ENCODE measurements at places on chromosomes 2 and 18.

DNA sequence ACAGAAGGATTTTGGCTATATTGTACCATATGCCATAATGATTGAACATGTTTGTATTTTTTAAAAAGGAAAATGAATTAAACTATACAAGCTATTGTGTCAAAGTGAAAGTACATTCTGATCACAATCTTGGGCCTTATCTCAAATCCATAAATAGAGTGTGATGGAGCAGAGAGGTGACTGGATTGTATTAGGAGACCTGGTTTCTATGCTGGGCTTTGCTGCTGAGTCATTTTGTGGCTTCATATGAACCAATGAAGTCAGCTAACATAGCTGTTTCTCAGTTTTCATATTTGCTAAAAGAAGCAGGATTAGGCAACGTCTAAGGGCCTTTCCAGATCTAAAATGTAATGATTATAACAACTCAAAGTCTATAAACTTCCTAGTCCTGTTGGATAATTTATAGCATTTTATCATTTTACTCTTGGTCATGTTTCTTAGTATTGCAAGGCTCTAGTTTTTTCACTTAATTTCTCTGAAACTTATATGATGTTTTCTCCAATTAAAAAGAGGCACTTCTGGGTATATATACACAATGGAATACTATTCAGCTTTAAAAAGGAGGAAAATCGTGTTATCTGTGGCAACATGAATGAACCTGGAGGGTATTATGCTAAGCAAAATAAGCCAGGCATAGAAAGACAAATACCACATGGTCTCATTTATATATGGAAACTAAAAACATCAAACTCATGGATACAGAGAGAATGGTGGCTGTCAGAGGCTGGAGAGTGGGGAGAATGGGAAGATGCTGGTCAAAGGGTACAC lies 112.3 kb downstream of the MEP1B start:
- DNase-seq = no peak

DNA sequence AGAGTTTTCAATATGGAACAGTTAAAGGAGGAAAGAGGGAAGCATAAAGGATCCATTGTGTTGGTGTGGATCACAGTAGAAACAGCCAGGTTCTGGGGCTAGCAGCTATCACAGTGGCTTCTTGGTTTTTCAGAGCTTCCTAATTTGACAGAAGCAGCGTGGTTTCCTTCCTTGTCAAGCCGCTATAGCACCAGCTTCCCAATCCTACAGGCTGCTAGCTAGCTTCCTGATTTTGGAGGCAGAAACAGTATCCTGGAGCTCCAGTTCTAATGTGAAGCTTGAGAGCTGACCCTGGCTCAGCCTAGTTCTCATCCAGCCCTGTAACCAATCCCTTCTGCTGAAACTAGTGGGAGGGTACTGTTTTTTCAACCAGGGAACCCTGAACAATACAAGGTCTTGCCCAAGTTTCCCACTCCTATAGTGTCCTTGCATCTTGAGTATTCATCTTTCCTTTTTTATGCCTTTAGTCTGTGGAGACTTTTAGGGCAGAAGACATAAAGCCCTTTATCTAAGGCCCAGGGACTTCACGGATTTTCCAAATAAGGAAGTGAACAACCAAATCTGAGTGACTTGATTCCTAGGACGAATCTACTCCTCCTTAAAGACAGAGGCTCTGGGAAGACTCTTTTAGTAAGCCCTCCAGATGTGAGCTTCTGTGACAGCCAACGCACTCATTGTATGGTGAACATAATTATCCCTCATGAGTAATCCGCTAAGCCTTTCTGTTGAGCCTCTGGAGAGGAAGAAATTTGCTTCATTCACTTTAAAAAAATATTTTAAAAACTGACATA lies 33.8 kb downstream of the CCDC93 start:
- no peak for DNase-seq

DNA sequence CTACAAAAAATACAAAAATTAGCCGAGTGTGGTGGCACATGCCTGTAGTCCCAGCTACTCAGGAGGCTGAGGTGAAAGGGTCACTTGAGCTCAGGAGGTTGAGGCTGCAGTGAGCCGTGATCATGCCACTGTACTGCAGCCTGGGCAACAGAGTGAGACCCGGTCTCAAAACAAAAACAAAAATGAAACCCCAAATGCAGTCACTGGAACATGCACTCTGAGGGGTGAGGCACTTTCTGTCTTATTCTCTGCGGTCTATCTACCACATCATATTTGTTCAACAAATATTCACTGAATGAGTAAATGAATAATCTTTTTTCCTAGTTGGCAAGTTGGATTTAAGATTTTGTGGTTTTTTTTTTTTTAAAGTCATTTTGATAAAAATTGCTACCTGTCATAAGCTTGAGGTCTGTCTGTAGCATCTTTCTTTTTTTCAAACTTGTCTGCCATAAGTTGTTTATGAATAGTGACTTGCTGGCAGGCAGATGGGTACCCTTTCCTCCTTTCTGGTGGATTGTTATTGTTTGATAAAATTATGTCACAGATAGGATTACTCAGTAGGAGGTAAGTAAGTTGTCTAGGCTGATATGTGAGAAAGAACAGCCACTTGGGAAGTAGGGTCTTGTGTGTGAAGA lies 11.8 kb downstream of the CHRNA1 start:
- DNase-seq = no peak

- no peak for DNase-seq
These were observed 12.3 kb upstream of the TEX51 start for GRCh38 chr2:126886211-126886915.

GRCh38 chr18:32688821-32689220 lies 84.0 kb downstream of the KLHL14 start:
- no peak for DNase-seq

DNA sequence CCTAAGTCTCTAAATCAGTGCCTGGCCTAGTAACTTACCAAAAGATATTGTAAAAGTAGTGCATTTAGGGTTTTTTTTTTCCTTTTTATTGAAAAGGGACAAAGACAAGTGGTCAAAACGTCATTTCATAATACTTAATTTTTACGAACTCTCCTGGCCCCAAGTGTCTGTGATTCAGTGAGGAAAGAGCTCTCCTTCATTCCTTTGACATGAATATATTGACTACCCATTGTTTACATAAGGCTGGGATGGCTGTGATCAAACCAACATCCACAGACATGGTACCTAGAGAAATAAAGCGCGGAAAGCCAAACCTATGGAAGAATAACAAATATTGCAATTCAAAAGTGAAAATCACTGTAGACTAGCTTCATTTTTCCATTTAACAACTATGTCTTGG lies 198.4 kb downstream of the BABAM2 start:
- DNase-seq = no peak

- DNase-seq = no peak
These were observed 29.3 kb downstream of the COLEC11 start for GRCh38 chr2:3624059-3624794.

DNA sequence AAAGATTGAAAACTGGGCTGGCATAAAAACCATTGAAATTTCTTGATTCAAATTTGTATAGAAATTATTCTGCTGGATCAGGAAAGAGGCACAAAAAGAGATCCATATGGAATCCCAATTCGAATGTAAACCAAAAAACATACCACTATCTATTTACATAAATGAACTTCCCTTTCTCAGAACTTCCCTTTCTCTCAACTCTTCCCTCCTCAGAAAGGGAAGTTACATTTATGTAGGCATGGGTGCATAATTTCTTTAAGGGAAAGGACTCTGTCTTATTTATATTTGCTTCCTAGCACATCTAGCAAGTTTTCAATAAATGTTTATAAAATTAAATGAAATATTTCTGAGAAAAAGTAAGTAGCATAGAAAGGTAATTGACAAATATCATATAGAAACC lies 398.1 kb upstream of the ATP5MC3 start:
- no peak for DNase-seq

DNA sequence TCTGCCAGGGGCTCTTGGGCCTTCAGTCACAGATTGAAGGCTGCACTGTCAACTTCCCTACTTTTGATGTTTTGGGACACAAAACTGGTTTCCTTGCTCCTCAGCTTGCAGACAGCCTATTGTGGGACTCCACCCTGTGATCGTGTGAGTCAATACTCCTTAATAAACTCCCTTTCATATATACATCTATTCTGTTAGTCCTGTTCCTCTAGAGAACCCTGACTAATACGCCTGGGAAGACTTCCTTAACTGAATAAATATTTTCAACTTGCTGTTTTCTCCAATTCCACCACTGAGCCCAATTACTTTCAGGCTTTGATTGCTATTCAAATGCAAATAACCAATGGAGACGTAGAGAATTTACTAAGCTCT lies 61.4 kb upstream of the CCDC195 start:
- no peak for DNase-seq

- DNase-seq = no peak
These were observed 107.9 kb downstream of the RTN4 start for GRCh38 chr2:54942373-54942772.

- no peak for DNase-seq
These were observed 28.1 kb downstream of the ADNP2 start for GRCh38 chr18:80137137-80137536.

GRCh38 chr2:62209427-62209991 lies 13.6 kb downstream of the B3GNT2 start:
- no peak for DNase-seq

DNA sequence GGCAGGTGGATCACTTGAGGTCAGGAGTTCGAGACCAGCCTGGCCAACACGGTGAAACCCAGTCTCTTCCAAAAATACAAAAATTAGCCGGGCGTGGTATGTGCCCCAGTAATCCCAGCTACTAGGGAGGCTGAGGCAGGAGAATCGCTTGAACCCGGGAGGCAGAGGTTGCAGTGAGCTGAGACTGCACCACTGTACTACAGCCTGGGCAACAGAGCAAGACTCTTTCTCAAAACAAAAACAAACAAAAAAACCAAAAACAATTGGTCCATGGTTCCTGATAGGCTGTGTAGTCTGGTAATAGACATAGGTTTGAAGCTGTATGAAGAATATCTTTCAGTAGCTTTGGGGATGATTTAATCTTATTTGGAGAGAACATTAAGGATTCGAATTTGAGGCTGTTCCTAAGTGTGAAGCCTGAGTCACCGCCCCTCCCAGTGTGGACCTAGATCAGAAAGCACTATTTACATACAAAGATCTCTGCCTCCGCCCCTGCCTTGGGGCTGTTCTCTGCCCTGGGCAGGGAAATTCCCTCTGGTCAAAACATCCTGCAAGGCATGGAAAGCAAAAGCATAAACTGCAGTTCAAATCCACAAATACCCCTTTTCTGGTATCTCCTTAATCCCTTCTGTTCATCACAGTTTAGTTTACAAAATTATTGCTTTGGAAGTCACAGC lies 52.8 kb upstream of the PMAIP1 start:
- no peak for DNase-seq

Data from stimulated activated CD4-positive, alpha-beta T cell treated with anti-CD3 and anti-CD28 coated beads, TNF-alpha, amount 100 ng/mL, for 1 hour (primary cell).